ENCODE measurements at places on chromosomes 5 and 9.

DNA sequence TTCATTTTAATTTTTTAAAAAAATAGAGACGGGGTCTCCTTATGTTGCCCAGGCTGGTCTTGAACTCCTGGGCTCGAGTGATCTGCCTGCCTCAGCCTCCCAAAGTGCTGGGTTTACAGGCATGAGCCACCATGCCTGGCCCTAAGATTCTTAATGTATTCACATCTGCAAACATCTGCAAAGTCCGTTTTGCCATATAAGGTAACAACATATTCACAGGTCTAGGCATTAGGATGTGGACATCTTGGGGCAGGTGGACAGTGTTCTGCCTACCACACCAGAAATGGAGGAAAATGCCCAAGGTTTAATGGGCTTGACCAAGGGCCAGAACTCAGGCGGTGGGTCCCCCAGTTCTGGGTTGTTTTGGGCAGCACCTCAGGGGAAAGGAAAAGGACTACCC is 41.6 kb upstream of the VDAC1 start:
- no peak for DNase-seq

GRCh38 chr9:130150779-130151382 is 21.3 kb upstream of the NCS1 start:
- DNase-seq, result no peak

GRCh38 chr9:135019224-135019623 is 68.2 kb upstream of the OLFM1 start:
- no peak for DNase-seq

GRCh38 chr5:135829681-135830383 is 4.6 kb upstream of the SLC25A48 start:
- no peak for DNase-seq

GRCh38 chr5:137024044-137024443 is 475.1 kb downstream of the SPOCK1 start:
- DNase-seq, result no peak

- DNase-seq, result no peak
Measured at GRCh38 chr9:11142965-11143738, 530.4 kb upstream of the PTPRD start.

DNA sequence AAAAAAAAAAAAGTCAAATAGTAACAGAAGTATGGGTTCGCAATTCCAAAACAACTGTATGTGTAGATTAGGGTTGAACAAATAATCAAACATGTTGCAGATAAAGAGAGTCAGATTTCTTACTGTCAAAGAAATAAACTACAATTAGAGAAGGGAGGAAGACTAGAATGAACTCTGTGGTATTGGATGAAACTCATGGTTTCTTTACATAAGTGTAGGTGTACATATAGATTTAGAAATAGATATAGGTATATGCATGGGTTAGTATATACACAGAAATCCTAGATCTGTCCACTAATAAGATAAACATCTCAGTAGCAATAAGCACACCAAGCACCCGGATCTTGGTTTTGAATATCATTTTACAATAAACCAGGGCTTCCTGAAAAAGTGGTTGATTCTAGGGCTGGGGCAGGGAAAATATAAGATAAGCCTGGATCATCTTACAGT is 21.3 kb downstream of the DTWD2 start:
- DNase-seq, result no peak

DNA sequence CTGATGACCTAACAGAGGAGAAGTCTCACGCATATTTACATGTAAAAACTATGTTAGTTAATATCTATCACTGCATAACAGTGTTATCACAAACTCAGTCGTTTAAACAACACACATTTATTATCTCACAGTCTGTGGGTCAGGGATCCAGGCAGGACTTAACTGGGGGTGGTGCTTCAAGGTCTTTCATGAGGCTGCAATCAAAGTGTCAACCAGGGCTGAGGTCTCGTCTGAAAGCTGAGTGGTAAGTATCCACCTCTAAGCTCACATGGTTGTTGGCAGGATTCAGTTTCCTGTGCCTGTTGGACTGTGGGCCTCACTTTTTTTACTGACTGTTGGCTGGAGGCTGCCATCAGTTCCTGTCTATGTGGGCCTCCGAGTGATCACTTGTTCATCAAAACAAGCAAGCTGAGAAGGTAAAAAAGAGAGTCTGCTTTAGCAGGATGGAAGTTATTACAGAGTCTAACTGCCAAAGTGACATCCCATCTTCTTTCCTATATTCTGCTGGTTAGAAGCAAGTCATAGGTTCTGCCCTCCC is 188.6 kb downstream of the CARTPT start:
- DNase-seq, result no peak

GRCh38 chr5:59716029-59716428 is 177.5 kb downstream of the PDE4D start:
- DNase-seq, result no peak

- DNase-seq, result no peak
Measured at GRCh38 chr5:88113429-88113828, 155.2 kb downstream of the TMEM161B start.

DNA sequence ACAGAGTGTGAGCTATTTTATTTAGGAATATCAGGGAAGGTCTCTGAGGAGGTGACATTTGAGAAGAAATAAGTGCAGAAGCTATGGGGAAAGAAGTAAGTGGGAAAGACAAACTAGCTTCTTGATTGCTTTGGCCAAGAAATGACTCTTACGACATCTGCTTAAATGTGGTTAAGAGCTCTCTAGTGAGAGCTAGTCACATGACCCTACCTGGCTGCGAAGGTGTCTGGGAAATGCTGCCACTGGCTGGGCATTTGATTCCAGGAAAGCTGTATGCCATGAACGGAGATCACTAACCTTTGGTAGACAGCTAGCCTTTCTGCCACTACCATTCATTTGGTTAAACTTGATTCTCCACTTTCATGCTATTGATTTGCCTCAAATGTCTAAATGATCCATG is 80.1 kb downstream of the KIAA0825 start:
- no peak for DNase-seq

DNA sequence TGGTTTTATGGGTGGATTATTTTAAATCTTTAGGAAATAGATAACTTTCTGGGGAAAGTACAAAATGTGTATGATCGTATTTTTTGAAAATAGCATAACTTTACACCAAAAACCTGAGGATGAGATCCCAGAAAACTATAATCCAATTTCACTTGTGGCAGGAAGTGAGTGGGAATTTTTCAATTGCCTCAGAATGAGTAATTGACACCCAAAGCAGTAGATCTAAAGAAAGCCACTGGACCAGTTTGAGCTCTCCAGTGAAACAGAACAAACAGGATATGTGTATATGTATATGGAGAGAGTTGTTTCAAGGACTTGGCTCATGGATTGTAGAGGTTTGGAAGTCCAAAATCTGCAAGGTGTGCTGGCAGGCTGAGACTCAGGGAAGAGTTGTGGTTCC is 109.2 kb upstream of the SHB start:
- no peak for DNase-seq

- no peak for DNase-seq
Measured at GRCh38 chr5:75616371-75616881, 5.2 kb downstream of the ANKDD1B start.

DNA sequence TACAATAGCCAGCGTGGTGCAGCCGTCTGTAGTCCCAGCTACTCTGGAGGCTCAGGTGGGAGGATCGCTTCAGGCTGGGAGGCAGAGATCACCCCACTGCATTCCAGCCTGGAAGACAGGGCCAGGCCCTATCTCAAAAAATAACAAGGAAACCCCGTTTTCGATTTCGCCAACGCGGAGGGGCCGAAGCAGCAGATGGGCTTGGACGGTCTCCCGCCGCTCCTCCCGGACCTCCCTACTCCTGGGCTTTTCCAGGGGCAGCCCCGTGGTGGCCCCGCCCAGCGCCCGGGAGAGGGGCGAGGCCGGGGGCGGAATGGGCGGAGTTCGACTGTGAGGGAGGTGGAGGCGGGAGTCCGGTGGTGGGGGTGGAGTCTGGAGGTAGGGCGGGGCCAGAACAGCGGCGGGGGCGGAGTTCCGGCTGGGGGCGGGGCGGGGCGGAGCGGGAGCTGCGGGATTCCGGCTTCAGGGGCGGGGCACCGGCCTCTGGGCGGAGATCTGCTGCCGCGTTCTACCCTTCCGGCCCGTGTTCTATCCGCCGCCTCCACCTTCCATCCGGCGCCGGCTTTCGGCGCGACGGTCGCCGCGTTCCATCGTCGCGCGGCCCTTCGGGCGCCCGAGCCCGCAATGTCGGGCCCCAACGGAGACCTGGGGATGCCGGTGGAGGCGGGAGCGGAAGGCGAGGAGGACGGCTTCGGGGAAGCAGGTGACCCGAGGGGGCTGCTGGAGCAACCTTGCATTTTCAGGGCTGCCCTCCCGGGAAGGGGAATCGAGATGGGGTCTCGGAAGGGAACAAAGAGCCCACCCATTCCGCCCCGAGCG is at the start of gene BBLN:
Gene BBLN, plus strand, starts transcription at position 482 of the 819 bp plus-strand sequence. Its CDS starts 143 bp downstream, at position 625.
- DNase-seq, result peak; percentile 89

DNA sequence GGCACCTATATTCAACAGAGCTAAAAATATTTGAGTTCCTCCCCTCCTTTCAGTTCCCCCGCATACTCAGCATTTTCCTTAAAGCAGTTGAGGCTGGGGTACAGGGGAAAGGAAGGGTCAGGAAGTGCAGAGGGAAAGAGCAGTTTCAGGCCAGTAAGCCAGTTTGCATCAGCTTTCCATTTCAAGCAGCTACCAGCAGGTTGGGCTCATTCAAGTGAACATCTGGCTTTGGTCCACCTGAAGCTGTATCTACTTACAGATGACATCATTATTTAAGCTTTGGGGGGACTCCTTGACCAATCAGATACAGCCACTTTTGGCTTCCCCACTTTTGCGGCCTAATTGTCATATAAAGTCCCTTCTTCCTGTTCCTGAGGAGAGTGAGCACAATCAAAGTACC is 8.2 kb upstream of the ACO1 start:
- no peak for DNase-seq

GRCh38 chr5:123449424-123449974 is 26.3 kb upstream of the CEP120 start:
- DNase-seq, result no peak

DNA sequence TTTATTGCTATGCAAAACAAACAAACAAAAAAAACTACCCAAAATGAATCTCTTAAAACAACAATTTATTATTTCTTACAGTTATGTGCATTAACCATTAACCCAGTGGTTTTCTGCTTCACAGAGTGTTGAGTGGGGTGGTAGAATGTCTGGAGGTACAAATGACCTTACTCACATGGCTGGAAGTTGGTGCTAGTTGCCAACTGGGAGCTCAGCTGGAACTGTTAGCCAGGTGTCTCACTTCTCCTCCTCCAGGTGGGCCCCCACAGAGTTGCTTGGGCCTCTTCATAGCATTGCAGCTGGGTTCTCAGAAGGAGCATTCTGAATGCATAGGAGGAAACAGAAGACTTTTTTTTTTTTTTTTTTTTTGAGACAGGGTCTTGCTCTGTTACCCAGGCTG is 10.5 kb upstream of the B4GALT1 start:
- DNase-seq, result no peak

DNA sequence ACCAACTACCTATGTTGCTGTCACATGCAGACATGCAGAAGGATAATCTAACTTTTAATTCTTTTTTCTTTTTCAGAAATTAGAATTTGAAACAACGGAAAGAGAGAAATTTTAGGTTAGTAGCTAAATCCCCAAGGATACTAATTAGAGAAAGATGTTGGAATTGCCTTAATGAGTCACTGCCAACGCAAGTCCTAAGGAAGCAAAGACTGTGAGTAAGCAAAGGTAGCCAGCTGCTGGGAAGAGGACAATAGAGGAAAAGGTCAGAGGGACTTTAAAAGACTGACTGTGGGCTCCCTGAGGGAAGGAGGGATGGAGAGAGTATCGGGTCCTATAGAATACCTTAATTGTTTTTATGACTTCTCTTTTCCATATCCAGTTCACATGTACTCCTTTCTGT is 461.9 kb upstream of the PAPPA start:
- no peak for DNase-seq
